ENCODE measurements at places on chromosomes 7 and 10. TPM values are rescaled to one million over a fixed set of nuclear protein-coding genes. Genes with fewer than 3 reads are reported as not detected.

Gene TSPAN12
- total RNA-seq = 10.9 TPM

Gene HOGA1
- 3.4 TPM for total RNA-seq

Gene PLEKHA1
- 48.7 TPM for total RNA-seq

DNA sequence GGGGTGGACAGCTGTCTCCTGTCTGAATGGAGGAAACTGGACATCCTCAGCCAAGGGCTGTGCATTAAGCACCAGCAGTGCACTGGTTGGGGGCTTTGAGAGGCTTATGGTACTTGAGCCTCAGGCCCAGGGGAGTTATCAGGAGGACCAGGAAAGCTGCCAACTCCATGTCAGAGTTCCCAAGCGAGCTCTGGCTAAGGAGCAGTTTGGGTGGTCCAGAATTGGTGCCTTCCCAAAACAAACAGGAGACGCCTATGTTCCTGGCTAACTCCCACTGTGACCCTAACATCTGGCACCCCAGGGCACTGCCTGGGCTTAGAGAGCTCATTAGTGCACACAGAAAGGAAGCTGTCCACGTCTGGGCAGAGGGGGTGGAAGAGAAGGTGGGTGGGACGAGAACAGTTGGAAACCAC lies 408.6 kb upstream of the NPVF start:
- no peak for DNase-seq

DNA sequence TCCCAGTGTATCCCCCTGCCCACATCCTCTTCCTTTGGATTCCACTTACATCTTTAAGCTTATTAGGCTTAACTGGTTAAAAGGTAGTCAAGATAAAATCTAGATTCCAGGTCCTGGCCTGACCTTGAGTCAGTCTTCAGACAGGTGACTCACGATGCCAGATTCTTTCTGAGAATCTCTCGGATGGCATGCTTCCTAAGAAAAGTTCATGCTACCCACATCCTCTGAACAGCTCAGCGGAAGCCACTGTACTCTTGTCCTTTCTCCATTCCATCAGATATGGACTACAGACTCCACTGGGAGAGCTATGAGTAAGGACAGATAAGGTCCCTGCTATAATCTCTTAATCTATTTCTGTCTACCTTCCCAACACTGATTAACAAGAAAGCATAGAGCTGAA lies 43.4 kb downstream of the DNMBP start:
- DNase-seq = peak; percentile 90

GRCh38 chr10:92274071-92274470 lies 16.8 kb downstream of the CPEB3 start:
- no peak for DNase-seq

GRCh38 chr10:119541046-119541445 lies 1.5 kb downstream of the RGS10 start:
- no peak for DNase-seq

Gene FAM25G
- total RNA-seq = 3.2 TPM

- DNase-seq = no peak
Measured at GRCh38 chr7:31550432-31550831, 36.5 kb downstream of the ITPRID1 start.

DNA sequence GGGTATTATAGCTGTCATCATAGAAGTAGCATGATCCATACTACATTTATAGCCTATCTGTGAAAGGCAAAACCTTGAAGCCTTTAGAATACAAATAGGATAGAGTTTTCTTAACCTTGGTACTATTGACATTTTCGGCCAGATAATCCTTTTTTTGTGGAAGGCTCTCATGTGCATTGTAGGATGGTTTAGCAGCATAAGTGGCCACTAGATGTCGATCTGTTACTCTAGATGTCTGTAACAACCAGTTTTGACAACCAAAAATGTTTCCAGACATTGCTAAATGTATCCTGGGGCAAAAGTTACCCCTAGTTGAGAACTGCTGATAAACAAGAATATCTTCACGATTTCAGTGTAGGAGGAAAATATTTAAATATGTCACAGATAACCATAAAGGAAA lies 319.4 kb upstream of the GALNT17 start:
- DNase-seq = no peak

Gene VAX1
- total RNA-seq = not detected

- DNase-seq = peak; percentile 77
Measured at GRCh38 chr7:125668321-125668993, 738.8 kb upstream of the POT1 start.

DNA sequence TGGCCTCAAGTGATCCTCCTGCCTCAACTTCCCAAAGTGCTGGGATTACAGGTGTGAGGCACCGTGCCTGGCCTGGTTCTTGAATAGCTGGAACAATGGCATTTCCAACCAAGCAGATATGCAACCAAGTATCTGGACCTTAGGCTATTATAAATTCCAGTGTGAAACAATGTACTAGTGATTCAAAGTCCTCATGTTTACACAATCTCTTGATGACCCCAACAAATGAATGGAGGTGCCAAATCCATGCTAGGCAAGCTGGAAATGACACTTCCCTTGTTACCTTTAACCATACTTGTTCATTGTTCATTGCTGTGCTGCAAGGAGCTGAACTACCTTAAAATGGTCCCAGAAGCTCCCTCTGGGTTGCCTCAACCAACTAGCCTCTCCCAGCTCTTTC lies 282.2 kb upstream of the KLF14 start:
- DNase-seq = no peak

GRCh38 chr10:101289541-101289940 lies 60.3 kb upstream of the LBX1 start:
- no peak for DNase-seq

- DNase-seq = no peak
Measured at GRCh38 chr10:72720814-72721660, 29.1 kb downstream of the MCU start.

Gene PLEKHS1
- not detected for total RNA-seq

- DNase-seq = no peak
Measured at GRCh38 chr10:3347413-3348182, 175.0 kb upstream of the PITRM1 start.

GRCh38 chr7:30678805-30679204 lies 3.5 kb downstream of the CRHR2 start:
- DNase-seq = no peak

Gene AKR1C4
- total RNA-seq = not detected

Gene NRP1
- total RNA-seq = 81.2 TPM

- DNase-seq = no peak
Measured at GRCh38 chr7:16698200-16698905, 52.4 kb downstream of the BZW2 start.

Gene CNTNAP2
- 15.1 TPM for total RNA-seq

DNA sequence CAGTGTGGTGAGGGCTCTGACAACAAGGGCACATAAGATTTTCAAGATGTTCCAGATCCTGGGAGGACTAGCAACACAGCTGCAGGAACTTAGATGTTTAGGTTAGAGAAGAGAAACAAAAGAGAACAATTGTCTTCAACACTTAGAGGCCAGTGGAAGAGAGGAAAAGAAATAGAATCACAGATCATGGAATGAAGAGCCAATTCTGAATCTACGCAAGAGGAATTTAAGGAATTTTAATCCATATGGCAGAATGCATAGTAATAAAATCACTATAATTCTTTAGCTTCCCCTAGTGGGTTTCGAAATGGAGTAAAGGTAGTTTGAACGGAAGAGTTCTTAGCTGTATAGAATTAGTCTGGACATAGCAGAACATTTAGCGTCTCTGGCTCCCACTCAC lies 114.6 kb upstream of the LRRTM3 start:
- DNase-seq = no peak

Gene CCZ1B
- total RNA-seq = 29.2 TPM

DNA sequence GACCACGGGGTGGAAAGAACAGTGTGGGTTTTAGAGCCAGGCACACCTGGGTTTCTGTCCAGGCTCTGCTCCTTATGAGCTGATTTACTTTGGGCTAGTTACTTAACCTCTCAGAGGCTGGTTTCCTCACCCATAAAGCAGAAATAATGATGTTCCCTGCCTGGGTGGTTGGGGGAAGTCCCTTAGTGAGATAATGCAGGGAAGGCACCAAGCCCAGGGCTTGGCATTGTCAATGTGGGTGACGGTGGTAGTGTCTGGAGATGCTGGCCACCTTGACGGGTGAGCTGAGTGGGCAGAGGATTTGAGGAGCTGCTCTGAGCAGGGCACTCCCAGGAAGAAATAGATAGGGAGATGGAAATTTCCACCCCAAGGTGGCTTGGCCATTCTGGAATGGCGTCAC lies 65.2 kb downstream of the SH2D4B start:
- DNase-seq = no peak

Gene AVPI1
- 17.2 TPM for total RNA-seq

- DNase-seq = no peak
Measured at GRCh38 chr7:131026297-131027000, 292.4 kb upstream of the KLF14 start.

Gene DRGX
- total RNA-seq = not detected

Gene ASB10
- total RNA-seq = not detected

DNA sequence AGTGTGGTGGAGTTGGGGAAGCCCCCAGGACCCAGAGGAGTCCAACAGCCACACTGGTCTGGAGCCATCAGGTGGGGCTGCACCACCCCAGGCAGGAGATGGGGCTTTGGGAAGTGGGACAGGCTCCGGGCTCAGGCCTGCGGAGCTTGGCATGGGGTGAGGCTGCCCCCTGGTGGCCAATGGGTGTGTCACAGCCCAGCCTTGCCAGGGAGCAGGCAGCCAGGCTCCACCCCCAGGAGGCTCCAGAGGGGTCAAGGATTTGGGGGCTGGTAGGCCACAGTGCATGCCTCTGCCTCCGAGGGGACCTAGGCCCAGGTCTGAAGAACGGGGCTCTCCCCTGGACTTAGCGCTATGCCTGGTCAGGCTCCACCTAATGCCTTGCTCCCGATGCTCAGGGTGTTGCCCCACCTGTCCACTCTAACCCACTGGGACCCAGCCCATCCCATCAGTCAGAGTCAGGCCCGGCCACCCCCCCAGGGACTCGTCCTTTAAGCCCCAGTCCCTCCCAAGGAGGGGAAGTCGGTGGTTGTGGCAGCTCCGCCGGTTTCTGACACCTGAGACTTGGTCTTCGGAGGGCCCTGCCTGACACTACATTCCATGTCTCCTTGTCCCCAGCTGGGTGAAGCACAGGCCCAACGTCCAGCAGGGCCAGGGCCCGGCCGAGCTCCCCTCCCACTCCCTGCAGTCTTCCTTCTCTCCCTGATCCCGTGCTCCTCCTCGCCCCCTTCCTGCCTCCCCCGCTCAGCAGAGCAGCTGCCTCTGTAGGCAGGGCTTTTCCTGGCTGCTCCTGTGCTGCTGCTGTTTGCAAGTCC lies 11.3 kb upstream of the SAMD8 start:
- DNase-seq = no peak

Gene ZC3HAV1L
- 14.4 TPM for total RNA-seq

Gene IL15RA
- total RNA-seq = 23.6 TPM

Gene SPACDR
- total RNA-seq = not detected

DNA sequence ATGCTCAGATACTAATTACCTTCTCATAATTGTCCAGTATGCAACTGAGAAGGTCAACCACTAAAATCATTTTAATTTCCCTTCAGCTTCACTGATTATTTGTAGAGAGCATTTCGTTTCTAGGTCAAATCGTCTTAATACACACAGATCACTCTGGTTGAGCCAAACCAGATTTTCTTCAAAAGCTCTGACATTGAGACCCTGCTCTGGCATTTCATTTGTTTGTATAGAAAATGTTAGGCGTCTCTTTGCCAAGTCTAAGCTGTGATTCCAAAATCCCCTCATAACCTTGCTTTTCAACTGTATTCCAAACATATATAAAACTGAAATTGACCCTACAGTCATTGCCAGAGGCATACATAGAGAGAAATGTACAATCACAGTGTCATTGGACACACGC lies 520.0 kb downstream of the CNTNAP2 start:
- DNase-seq = no peak

DNA sequence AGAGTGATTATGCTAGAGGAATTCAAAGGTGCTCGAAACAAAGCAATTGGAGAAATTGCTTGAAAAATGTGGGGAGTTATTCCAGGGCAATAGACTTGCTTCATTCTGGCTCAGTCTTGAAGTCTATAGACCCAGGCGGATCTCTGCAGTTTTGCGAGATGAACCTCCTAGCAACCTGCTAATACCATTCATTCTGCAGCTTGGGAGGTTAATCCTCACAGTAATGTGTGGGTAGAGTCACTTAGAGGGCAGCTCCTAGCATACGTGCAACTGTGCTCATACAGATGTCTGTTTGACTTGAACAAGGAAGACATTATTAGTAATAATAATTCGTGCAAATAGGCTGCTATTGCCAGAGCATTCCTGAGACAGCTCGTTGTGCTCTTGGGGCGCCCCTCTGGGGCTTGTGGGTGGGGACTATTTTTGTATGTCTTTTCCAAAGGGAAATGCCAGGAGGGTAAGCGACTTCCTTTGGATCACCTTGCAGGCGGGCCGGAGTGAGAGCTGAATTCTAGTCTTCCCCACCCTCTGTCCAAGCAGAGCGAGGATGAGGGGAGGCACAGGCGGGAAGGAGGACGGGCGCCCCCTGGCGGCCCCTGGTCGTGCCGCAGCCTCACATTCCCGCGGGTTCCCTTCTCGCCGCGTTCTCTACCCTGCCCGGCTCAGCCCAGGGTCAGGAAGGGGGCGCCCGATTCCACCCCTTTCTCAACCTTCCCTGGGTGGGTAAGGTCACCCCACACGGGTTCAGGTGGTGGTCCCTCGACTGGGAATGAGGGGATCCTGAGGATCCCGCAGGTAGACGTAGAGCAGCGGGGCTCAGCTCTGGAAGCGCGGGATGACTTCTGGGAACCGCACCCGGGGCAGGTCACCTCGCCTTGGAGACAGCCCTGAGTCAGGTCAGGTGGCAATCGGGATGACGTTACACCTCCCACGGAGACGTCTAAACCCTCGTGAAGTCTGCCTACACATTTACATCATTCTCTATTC lies 241.5 kb downstream of the PHTF2 start:
- DNase-seq = no peak

Gene METTL27
- total RNA-seq = 1.5 TPM

Gene OPN1SW
- total RNA-seq = not detected

Gene KCNMA1
- total RNA-seq = 23.6 TPM

Gene SPDYE9
- total RNA-seq = not detected

DNA sequence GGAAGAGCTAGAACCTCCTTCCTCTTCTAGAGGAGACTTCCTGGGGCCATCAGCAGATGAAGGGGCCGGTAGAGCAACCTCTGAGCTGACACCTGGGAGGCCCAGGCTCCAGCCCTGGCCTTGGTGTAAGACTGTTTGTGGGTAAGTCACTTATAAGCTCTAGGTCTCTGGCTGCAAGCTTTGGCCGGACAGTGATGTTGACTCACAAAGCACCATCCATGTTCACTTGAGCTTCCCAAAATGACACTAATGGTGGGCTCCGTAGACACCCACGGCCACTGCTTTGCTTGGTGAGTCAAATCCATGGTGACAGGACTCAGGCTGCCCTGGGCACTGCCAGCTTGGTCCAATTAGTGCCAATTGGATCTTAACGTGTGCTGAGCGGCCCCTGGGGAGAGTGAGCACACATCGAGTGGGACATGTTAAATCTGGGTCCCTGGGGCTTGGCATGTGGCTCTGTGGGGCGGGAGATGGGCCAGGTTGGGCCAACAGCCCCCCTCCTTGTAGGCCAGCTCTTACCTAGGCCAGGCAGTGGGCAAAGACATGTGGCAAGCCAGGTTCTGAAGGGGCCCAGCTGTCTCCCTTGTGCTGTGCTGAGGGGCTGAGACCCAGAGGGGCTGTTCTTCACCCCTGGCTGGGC lies 16.7 kb downstream of the NEURL1 start:
- no peak for DNase-seq

Gene SKIDA1
- 1.5 TPM for total RNA-seq

- DNase-seq = no peak
Measured at GRCh38 chr10:113474752-113475151, 78.1 kb upstream of the HABP2 start.

Data from kidney epithelial cell (primary cell).